Bronchial epithelial cell (primary cell): ENCODE measurements at places on chromosomes 1 and 21.

DNA sequence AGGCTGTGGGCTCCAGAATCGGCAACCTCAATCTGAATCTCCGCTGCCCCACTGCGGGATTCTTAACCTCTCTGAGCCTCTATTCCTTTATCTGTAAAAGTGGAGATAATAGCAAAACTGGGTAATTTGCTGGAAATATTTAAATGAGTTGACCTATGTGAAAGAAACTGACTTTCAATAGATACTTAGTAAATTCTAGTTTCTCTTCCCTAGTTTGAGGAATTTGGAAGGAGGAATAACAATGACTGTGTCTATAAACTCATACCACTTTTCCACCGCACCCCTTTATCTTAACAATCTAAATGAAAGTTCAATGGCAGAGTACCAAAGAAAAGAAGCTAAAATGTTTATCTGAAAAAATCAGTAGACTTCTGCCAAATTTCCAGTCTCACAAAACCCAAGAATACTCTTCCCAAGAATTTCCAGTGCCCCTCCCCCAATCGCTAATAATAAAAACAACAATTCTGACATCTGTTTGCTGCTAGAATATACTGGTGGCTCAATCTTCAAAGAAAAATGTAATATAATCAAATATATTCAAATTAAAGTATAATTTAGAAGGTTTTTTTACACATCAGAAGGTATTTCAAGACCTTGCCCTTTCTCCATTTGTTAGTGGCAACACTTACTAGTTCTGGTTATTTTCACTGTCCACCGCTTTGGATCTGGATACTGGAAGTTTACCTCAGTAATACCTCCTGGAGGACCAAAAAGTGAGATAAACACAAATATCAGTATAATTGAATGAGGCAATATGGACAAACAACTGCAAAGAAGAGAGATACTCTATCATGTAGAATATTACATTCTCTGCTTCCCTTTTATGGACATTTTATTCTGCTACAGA lies 171.2 kb downstream of the LTN1 start:
- DNase-seq: no peak

GRCh38 chr1:153795330-153795837 lies 20.2 kb downstream of the SLC27A3 start:
- DNase-seq: no peak

DNA sequence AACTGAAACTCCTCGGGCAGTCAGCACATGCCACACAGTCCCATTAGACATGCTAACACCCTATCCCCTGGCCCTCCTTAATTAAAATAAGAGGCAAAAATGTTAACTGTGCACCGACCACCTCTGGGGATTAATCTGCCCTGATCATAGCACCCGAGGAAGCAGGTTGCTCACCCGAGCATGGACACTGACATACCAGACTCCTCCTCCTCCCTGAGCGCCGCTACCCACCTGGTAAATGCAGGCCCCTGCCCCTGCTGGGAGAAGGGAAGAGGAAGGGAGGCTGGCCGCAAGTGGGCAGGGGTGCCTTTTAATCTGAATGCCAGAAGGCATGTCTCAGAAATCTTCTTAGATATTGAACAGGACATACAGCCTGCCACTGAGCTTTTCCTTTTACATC lies 360.9 kb downstream of the RRAGC start:
- DNase-seq: no peak

DNA sequence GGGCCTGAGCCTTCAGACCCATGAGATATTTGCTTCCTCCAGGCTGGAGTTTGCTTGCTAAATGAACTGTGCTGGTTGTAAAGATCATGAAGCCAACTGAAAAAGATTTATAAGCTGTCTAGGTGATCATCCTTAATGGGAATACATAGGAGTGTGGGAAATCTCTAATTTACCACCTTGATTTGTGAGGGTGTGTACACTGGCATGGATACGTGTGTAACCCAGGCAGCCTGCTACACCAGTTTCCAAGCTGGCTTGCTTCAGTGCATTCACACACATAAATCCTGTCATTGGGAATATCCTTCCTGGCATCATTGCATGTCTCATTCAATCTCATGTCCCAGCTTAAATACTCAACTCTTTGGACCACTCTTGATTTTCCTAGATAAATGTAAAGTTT lies 57.6 kb upstream of the GNG12 start:
- DNase-seq: no peak

DNA sequence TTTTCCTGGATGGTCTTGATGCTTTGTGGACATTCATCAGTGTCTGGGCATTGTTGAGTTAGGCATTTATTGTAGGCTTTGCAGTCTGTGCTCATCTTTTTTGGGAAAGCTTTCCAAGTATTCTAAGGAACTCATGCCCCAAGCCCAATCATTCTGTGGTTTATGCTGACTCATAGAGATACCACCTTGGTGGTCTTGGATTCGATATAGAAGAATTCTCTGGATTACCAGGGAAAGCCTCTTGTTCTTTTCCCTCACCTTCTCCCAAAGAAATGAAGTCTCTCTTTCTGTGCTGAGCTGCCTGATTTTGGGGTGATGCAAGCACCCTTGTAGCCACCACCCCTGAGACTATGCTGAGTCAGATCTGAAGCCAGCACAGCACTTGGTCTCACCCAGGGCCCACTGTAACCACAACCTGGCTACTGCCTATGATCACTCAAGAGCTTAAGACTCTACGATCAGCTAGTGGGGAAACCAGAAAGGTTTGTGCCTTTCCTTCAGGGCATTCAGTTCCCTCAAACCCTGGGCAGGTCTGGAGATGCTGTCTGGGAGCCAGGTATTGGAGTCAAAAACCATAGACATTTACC lies 422.6 kb downstream of the NUF2 start:
- DNase-seq: peak; percentile 4

GRCh38 chr21:44513389-44514217 lies 26.4 kb downstream of the KRTAP10-1 start:
- no peak for DNase-seq

DNA sequence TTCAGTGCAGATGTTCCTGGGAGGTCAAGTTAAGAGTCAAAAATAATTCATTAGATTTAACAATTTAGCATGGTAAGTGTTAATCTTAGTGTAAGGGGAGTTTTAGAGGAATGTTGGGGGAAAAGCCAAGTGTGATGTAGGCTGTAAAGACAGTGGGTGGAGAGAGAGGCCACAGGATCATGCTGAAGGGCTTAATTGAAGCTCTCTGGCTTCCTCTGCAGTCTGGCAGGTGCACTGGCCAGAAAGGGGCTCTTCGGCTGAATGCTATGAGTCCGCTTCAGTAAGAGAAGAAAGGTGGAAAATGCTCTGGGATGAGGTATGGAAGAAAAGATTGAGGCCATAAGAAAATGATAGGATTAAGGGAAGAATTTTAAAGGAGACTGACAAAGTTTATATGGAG lies 3.0 kb downstream of the BRDT start:
- DNase-seq: no peak

DNA sequence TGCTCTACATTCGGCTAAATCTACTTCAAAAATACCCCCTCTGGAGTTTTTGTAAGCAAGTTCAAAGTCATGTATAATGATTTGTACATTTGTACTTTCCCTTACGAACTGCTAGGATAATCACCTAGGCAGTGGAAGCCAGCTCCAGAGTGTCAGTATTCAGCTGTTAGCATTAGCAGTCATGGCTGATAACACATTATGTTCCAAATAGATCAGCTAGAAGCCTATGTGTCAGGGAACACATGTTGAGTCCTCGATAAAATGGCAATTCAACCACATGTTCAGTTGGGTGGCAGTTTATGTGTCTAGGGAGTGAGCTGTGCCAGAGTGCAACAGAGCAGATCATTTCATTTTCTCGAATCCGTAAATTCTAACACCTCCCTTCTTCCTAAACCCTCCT lies 65.8 kb upstream of the KRTAP11-1 start:
- no peak for DNase-seq
